ENCODE measurements at places on chromosomes 2 and 18.

- DNase-seq: no peak
These were observed 711.2 kb upstream of the SALL3 start for GRCh38 chr18:78268226-78268988.

GRCh38 chr2:70890469-70891065, 45.1 kb upstream of the ATP6V1B1 start:
- DNase-seq: no peak

DNA sequence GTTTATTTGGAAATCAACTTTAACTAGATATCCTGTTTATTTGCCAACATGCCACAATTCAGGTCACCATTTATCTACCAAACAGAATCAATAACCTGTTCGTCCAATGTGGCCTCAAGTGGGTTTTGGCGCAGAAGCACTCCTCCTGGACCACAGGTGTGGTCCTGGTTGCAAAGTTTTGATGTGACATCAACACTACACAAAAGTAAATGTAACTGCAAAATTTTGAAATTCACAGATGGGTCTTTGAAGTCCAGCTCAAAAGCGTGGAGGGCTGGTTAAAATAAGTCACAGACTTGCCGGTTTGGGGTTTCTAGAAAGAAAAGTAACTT, 474 bp upstream of the GCA start:
- DNase-seq: no peak

DNA sequence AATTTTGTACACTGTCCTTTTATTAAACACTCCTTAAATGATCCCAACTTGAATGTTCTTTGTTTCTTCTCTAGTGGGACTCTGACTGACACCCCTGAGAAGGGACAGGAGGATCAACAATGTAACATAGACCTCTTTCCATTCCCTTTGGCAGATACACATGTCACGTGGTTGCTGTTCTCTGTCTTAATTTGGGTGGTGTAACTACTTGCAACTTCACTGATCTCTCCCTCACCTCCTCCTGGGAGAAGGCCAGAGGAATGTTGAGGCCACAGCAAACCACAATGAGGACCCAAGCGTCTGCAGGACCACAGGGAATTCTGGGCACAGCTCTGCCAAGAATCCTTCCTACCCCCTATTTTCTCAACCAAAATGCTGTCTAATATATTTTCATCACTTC, 205.6 kb downstream of the RTP5 start:
- no peak for DNase-seq
